NCI-H226 (cell line): ENCODE measurements at places on chromosomes 4 and X.

DNA sequence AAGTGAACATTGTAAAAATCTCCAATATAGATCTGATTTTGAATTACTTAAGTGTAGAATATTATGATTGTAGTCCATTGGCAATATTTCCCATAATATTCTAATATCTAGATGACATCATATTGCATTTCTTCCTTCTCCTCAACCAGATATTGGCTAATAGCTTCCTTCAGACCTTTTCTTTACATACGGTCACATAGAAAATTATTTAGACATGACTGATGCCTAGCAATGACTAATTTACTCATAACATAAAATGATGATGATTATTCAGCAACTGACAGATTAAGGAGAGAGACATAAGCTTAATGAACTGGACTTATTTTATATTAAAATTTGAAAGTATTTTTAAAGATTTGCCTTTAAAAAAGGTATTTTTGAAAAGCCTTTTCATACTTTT is 1287.6 kb downstream of the STIM2 start:
- DNase-seq, result no peak

DNA sequence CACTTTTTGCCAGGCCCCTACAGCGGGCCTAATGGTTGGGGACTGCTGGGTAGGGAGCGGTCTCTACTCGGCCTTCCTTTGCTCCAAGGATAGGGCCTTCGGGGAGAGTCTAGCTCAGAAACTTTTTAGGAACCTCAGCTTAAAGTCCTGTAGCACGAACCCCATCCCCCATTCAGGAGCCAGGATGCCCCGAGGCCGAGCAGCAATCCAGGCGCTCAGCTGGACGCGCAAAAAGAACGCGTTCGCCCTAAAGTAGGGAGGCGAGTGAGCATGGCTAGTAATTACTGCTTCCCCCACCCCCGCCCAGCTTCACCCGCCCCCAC is 9.7 kb downstream of the POU4F2 start:
- DNase-seq, result no peak

DNA sequence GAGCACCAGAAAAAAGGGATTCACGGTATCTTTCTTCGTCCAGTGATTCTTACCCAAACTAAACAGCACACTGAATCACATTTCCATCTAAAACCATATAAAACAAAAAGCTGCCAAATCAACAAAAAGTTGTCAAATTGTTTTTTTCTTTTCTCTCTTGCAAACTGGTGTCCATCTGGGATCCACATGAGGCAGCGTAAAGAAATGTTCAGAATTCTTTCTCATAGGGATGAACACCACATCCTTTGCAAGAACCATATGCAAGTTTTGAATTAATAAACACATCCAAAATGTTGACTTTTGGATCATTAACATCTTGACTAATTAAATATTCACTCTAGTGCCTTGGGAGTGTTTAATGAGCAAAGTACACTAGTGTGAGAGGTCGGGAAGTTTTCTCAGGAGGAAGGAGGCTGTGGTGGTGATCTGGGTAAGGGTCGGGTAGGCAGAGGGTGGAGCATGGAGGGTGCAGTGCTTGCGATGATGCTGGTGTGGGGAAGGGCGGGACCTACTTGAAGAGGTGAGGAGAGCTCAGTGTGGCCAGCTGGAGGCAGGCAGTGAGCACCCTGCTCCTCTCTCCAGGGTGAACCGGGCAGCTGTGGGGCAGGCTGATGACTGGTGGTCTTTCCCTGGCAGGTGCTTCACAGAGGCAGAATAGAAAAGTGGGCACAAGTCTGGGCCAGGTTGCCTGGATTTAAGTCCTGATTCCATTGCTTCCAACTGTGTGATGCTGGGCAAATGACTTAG is 72.8 kb downstream of the NSUN7 start:
- no peak for DNase-seq

GRCh38 chr4:67465032-67465762 is 80.1 kb downstream of the CENPC start:
- no peak for DNase-seq

GRCh38 chrX:65679071-65679540 is 11.7 kb downstream of the MSN start:
- peak; percentile 78 for DNase-seq

DNA sequence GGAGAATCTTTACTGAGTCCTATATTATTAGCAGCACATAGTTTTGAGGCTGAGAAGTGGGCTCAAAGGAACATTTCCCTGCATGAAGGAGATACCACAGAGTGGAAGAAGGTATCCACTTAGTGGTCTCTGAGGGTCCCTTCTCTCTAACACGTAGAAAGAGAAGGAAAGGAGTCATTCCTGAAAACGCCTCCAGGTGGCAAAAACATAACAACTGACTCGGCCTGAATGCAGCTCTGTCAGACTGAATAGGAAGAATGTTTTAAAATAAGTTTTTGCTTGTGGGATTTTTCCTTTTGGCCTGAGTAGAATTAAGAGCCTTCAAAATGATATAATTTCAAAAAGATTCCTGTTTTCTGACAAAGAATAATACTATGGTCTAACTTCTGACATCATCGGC is 23.3 kb downstream of the RPGR start:
- no peak for DNase-seq

GRCh38 chr4:38711066-38711465 is 47.1 kb downstream of the KLF3 start:
- DNase-seq, result no peak

DNA sequence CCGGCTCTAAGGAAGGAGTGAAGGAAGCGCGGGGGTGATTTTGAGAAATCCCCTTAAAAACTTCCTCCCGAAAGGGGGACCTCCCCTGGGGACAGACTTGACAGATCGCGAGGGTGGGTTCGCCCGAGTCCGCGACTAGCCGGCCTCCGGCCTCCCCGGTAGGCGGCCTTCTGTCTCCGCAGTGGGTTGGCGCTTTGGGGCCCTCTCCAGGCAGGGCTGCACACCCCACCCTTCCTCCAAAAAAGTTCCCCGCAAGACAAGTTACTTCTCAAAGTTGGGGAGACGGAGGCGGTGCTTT is 24.8 kb downstream of the HOPX start:
- no peak for DNase-seq

GRCh38 chr4:87938746-87939145 is 36.8 kb upstream of the SPP1 start:
- DNase-seq, result no peak

DNA sequence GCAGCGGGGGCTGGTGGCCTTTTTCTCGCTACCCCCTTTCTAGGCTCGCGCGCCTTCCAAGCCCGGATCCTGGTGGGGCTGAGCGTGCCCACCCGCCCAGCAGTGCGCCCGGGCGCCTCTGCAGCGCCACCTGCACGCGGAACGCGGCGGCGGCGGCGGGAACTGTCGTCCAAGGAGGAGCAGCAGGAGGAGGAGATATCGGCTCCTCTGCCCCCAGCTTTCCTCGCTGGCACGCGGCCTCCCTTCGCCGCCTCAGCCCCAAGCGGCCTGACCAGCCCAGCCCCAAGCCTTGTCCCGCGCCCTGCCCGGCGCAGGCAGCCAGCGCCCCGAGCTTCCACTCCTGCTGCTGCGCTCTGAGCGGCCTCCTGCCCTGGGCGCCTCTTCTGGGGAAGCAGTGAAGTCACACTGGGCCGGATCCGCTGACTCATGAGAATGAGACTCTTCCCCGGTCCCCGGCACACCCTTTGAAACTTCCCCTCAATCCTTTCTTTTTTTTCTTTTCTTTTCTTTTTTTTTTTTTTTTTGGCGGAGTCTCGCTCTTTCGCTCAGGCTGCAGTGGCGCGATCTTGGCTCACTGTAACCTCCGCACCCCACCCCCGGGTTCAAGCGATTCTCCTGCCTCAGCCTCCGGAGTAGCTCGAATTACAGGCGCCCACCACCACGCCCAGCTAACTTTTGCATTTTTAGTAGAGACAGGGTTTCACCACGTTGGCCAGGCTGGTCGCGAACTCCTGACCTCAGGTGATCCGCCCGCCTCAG is 10.6 kb upstream of the ELF4 start:
- peak; percentile 78 for DNase-seq

DNA sequence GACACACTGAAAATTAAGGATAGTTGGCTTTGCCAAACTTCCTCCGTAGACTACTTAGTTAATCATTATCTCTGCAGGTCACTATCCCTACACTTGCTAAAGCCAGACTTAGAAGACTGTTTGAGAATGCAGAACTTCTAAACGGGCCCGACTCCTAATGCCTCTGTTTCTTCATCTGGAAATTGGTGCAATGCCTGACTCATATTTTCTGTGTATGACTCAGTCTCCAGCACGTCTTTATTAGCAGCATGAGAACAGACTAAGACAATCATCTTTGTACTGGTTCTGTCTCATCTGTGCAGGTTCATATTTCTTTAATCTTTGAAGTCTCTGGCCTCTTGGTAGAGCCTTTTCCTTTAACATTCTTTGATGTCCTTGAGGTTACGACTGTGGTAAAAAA is 411.9 kb upstream of the ACTRT1 start:
- no peak for DNase-seq
